ENCODE measurements at places on chromosomes 5 and 9. TPM values are rescaled to one million over a fixed set of nuclear protein-coding genes. Genes with fewer than 3 reads are reported as not detected.

- DNase-seq, result no peak
These were observed 581.7 kb upstream of the RIOK2 start for GRCh38 chr5:97764700-97765099.

- no peak for DNase-seq
These were observed 378.6 kb downstream of the NNT start for GRCh38 chr5:43981556-43981955.

DNA sequence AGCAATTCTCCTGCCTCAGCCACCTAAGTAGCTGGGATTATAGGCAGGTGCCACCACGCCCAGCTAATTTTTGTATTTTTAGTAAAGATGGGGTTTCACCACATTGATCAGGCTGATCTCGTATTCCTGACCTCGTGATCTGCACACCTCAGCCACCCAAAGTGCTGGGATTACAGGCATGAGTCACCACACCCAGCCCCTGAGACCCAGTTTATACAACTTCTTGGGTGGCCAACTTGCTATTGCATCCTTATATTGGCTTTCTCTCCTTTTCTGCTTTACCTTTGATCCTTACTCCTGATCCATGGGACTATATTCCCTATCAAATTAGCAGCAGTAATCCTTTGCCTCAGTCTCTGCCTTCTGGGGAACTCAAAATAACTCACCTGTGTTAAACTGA, 659.1 kb downstream of the PRELID2 start:
- DNase-seq, result no peak

GRCh38 chr5:93793159-93793781, 51.9 kb upstream of the POU5F2 start:
- DNase-seq, result no peak

DNA sequence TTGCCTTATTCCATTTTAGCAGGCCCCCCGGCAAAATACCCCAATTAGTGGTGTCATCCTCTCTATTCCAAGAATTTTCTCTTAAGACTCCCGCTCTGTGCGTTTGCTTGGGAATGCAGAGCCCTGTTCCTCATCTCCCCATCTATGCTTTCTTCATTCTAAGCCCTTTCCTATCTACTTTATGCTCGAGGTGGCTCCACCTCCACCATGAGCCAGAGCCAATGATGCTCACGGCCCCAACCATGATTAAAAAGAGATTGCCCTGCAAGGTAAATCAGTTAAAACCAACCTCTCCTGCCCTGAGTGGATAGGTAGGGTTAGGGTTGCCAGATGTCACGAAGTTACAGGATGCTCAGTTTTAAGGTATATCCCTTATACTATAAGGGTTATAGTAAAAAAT, 677 bp upstream of the TXNDC15 start:
- no peak for DNase-seq

DNA sequence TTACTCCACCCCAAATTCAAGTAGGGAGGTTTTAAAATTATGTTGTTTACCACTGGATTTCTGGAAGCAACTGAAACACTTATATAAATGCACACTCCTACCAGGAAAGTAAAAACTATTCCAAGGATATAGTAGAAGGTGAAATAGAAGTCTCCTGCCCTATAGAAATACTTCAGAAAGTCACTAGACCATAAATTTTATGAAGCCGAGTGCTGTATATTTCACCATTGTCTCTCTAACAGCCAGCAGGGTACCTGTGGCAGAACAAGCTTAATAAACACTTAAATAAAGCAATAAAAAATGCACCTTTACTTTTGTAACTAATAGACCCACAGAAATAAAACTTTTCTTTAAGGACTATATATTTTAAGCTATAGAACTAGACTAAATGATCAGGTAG, 631.6 kb downstream of the PDE4D start:
- DNase-seq, result no peak

GRCh38 chr9:87829756-87830155, 52.9 kb upstream of the SPATA31E1 start:
- no peak for DNase-seq

GRCh38 chr9:34010979-34011378, 37.7 kb downstream of the UBAP2 start:
- DNase-seq, result no peak

DNA sequence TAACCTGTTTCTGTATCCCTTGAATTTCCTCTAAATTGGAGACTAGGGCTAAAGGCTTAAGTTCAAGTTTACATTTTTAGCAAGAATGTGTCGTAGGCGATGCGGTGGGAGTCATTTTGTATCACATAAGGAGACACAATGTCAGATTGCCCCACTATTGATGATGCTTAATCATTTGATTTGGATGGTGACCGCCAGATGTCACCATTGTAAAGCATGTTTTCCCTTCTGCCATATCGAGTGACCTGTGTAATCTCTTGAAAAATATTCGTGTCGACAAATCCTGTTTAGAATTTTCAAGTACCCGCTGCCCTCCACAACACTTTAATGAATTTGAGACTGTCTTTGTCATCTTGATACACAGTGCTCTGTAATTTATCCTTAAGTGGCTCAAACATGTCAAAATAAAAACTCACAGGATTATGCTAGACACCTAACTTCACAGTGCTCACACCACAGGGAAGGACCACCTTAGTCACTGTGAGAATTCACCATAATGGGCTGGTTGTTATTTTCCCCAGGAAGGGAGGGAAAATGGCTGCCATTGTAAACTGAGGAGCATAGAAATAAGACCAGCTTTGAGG, 34.5 kb upstream of the SLC46A2 start:
- DNase-seq, result no peak

DNA sequence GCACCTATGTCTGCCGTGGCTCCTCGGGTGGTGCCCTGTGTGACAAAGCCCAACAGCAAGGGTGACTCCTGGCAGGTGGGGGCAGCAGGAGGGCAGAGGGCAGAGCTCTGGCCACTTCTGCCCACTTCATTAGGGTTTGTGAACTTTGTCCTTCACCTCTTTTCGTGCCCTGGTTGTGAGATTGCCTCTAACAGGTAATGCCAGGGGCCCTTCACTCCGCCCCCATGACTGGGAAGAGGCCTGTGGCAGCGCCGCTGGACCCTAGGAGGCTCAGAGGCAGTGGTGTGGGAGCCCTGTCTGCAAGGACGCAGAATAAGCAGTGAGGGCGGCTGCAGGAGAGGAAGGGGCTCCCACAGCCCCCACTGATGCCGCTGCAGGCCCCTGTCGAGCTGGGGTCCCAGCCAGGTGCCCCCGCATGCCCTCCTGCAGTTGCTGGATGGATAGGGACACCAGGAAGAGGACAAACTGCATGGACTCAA, 108.7 kb upstream of the LMX1B start:
- no peak for DNase-seq

- no peak for DNase-seq
These were observed 216.3 kb downstream of the RFK start for GRCh38 chr9:76177931-76178330.

- no peak for DNase-seq
These were observed 17.9 kb downstream of the EXOSC2 start for GRCh38 chr9:130711469-130711868.

GRCh38 chr5:141319202-141319601, 1.4 kb downstream of the TAF7 start:
- DNase-seq, result no peak

DNA sequence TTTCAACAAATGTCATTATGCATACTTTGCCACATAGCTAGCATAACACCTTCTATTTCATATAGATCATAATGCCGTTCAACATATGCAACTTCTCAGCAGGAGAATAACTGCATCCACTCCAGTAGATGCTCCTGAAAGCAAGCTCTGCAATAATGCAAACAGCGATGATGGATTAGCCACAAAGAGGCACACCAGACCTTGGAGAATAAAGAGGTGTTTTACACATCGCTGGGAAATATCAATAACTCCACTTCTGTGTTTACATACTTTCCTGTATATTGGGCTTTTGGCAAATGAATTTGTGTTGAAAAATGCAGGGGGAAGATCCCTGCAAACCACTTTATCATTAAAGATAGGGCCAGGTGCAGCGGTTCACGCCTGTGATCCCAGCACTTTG, 271.5 kb upstream of the PANK3 start:
- DNase-seq, result no peak

GRCh38 chr9:37163299-37163698, 42.9 kb downstream of the ZCCHC7 start:
- DNase-seq, result no peak

GRCh38 chr5:8340739-8341344, 471.9 kb downstream of the MTRR start:
- no peak for DNase-seq

DNA sequence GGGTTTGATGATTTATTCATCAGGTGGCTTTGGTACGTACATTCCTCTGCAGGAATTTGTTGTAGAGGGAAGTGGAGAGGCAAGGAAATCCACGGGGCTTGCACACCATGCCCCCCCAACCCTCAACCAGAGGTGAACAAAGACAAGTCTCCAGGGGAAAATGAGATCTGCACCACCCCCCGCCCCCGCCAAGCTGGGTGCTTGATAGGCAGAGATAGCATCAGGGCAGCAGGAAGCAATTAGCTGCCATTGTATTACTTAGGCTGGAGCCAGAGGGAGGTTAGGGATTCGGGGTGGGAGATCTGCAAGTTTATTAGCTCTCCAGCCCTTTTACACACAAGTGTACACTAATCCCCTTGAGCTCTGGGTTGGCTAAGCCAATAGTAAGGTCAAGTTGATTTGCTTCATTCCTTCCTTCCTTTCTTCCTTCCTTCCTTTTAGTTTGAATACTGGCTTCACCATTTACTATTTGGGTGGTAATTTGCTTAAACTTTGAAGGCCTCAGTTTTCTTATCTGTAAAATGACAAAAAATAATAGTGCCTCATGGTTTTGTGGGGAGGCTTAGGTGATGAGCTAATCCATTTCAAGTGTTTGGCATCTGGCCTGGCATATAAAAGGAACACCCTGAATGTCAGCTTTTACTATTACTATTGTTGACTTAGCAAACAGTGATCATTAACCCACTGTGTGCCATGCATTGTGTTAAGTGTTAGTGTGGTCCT, 34.1 kb downstream of the SPRY4 start:
- peak; percentile 42 for DNase-seq

ZNF169 gene
- 1.3 TPM for total RNA-seq

GPR151 gene
- not detected for total RNA-seq

PRDM9 gene
- not detected for total RNA-seq

GFI1B gene
- total RNA-seq, result 0.25 TPM

BAAT gene
- not detected for total RNA-seq

TRIM32 gene
- total RNA-seq, result 18.0 TPM

C9orf43 gene
- 0.12 TPM for total RNA-seq

PCDHGA2 gene
- total RNA-seq, result 6.0 TPM

TMEM161B gene
- total RNA-seq, result 11.1 TPM

Data from left ventricle myocardium superior (tissue), 1 donor.